ENCODE measurements at places on chromosomes 3 and 15.

GRCh38 chr3:170997961-170998913 is 28.3 kb downstream of the SLC2A2 start:
- no peak for DNase-seq

GRCh38 chr15:89091627-89092220 is 3.5 kb downstream of the ABHD2 start:
- DNase-seq = peak; percentile 67

GRCh38 chr3:64417816-64418215 is 192.6 kb upstream of the PRICKLE2 start:
- no peak for DNase-seq

GRCh38 chr3:34675383-34676120 is 877.1 kb downstream of the PDCD6IP start:
- DNase-seq = no peak

DNA sequence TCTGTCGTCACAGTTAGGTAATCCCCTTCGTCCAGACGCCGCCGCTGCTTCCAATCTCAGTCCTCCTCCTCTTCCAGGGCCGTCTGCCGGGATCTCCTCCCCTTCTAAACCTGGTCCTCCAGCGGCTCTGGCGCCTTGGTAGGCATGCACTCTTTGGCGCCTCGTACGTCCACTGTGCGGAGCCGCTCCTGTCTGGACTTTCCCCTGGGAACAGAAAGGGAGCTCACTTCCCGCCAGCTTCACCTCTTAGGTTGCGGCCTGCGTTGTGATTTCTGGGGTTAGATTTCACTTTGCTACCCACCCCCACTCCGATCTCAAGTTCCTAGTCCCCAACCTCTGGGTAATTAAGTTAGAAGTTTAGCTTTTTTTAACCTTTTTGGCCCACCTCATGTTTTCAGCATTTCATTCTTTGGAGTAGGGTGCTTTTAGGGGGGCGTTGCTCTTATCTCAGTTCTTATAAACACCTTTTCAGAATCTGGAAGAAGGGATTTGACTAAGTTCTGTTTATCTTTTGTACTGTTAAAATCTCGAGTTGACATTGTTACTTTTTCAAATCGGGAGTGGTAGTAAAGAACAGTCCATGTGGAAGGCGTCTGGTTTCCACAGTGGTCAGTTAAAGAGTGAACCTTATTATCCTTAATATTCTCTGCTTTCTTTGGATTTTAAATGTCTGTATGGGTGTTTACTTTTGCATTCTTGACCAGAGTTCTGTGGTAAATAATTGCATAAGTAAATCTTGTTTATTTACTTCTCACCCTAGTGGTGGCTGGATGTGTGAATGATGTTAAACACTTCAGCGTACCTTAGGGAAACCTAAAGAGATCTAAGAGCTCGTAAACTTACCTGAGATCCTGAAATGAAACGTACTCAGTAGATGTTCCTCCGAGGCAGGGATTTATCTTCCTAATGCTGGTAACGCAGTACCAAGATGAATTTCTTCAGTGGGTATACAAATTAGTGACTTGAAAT is 611 bp downstream of the CTDSPL2 start:
- DNase-seq = peak; percentile 76

DNA sequence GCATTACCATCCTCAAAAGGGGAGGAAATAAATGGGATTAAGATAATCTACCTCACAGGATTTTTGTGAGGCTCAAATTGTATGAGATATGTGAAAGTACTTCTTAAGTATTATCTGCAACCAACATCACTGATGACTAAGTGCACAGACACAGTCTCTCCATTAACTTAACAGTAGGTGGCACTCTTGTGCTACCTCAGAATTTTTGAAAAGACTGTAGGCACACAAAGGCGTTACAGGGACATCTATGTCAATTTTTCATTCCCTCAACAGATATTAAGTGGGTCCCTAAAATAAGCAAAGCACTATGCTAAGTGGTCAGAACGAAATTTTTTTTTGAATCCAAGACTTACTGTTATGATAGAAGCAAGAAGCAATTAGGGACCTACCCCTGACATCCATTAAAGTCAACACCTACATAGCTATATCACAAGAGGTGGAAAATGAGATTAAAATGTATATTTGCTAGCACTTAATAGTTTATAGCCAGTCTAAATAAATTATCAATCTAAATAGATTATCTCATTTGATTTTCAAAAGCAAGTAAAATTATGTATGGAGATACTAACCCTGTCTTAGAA is 52.9 kb downstream of the RYK start:
- peak; percentile 72 for DNase-seq

DNA sequence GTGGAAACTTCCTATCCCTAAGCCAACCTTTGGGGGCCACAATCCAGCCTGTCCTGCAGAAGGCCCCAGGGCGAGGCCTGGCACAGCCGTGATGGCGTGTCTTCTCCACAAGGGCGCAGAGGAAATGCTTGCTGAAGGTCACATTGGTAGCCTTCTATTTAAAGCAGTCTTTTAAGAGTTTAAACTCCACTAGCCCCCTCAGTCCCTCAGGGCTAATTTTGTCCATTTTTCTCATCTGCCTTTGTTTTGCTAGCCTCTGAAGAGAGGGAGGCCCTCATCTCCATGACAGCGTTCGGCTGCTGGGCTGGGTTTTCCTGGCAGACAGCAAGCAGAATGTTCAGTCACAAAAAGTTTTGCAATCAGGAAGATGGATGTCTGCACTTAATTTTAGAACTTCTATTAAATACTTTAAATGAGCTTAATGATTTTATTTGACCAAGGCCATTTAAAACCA is 40.8 kb downstream of the RARB start:
- no peak for DNase-seq

- no peak for DNase-seq
Measured at GRCh38 chr3:159005137-159005536, 203.3 kb downstream of the MFSD1 start.

GRCh38 chr3:13394363-13394762 is 25.8 kb downstream of the NUP210 start:
- DNase-seq = no peak

DNA sequence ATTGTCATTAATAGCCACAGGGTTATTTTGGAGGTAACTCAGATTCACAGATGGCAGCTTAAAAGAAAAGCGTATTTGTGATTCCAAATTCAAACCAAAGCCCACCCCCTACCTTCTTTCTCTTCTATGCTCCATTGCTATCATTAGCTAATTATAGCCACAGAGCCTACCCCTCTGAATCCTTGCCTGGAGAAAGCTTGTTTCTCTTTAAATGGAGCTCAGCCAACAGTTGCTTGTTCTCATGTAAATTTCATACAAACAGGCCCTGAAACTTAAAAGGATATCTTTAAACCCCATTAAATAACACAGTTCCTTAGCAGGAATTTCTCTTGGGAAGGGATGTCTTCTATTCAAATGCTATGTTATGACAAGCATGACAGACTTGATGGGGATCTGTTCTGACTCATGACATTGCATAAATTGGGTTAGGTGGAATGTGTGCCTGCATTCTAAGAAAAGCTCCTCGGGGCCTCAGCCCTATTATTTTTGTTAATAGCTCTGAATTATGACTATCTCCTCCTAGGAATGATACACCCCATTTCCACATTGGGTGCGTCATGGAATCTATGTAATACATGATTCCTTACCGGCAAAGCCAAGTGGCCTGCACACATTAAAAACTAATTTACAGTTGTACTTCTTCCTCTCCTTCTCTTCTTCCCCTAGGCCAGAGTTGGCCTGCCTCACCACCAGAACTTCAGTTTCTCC is 265.8 kb downstream of the TAFA4 start:
- DNase-seq = no peak

DNA sequence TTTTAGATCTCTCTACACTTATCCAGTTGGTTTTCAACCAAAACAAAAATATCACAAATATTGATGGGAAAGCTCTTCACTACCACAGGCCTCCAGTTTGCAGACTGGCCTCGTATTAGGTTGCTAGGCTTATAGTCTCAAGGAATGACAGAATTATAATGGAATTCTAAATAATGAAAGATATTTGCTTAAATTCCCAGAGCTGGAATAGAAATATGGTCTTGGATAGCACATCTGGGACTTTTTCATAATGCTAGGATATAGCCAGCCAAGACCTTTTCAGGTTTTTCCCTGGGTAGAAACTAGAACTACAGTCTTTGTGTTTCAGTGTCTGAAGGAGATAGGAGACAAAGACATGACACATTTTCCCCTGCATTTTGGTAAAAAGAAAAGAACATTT is 121.9 kb upstream of the STAC start:
- DNase-seq = no peak

DNA sequence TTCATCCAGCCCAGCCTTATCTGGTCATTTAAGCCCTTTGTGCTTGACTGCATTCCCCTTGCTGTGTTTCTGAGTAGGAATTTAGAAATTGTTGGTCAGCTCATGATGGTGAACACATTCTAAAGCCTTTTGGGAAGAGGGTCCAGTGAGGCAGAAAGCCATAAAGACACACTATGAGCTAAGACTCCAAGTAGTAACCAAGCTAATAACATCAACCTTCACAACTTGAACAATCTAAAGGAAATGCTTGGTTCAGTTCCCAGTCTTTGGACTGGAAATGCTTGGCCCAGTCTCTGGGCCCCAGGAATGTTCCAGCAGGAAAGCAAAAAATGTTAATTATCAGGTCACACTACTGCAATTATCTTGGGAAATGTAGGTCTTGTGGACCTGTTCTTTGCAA is 7.7 kb downstream of the PLSCR1 start:
- DNase-seq = no peak

DNA sequence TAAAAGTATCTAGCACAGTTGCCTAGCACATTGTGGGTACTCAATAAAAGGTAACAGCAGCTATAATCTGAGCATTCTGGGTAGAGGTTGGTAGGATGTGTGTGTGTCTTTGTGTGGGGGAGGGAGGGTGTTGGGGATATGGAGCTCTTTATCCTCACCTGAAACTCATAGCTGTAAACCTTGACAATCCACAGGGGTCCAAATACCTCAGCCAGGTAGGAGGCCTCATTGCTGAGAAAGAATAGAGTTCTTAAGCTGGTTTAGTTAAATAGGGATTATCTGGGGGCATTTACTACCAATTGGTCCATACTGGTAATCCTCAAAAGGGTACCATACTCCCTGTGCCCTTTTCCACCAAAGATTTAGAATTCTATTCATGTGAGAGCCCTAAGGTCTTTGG is 3.9 kb downstream of the SERF2 start:
- no peak for DNase-seq

- DNase-seq = peak; percentile 97
Measured at GRCh38 chr15:67091071-67091979, 25.9 kb downstream of the SMAD3 start.

GRCh38 chr3:110576960-110577359 is 494.7 kb upstream of the NECTIN3 start:
- DNase-seq = peak; percentile 10
